Activated CD4-positive, alpha-beta T cell treated with anti-CD3 and anti-CD28 coated beads, Interleukin-2, amount 50 U/mL, for 48 hours (primary cell): ENCODE measurements at places on chromosomes 3 and 15.

DNA sequence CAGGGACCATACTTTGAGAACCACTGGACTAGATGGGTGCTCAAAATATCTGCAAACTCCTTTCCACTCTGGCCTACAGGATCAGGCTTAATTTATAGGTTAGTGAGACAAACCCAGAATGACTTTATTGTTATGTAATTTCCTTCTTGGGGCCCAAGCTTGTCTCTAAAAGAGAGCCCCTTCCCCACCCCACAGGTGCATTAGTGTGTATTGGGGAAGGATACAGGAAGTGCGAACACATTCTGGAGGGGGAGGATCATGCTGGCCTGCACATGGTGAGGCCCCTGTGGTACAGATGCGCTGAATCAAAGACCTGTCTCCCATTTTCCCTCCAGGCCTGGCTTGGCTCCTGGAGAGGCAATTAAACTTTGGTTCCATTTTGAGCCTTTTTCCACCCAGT is 273.0 kb upstream of the LRTM1 start:
- no peak for DNase-seq

DNA sequence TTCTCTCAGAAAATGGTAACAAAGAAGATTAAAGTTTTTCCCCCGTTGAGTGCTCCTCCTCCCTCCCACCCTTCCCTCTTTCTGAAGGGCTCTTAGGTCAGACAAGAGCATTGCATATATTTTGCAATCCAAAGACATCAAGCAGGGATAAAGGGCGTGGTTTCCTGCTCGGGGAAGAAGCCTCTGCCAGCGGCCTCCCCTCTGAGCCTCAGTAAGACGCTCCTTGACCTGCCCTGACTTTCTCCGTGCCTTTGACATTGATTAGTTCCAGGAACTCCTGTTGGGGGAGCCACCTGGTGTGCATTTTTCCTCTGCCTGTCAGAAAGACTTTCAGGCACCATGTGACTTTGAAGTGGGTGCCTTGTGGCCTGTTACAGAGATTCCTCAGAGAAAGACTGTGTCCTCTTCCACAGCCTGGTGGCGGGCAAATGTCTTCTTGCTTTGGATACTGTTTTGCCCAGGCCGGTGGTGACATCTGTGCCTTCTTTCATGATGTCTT is 87.2 kb upstream of the TBL1XR1 start:
- peak; percentile 23 for DNase-seq

DNA sequence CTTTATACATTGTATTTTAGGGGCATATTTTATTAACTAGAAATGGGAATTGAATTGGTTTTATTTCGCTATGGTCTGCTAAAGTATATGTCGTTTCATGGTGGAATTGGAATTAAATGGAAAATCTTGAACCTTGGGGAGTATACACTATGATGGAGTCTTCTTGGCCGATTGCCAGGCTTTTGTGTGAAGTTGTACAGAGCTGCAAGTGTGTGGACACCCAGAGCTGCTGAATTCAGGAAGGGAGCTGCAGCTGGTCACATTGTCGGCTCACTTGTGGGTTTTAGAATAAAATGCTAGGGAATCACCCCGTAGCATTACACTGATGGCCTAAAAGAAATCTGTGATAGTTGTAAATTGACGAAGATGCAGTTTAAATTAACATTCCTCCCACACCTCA is 35.1 kb downstream of the USP3 start:
- no peak for DNase-seq

- no peak for DNase-seq
Measured at GRCh38 chr15:81225161-81225671, 28.5 kb downstream of the IL16 start.

- DNase-seq, result no peak
Measured at GRCh38 chr3:127761441-127761801, 60.9 kb downstream of the MGLL start.

- DNase-seq, result no peak
Measured at GRCh38 chr15:40902605-40903561, 8.6 kb downstream of the VPS18 start.

GRCh38 chr15:65032801-65033537 is 3.5 kb upstream of the MTFMT start:
- peak; percentile 57 for DNase-seq

DNA sequence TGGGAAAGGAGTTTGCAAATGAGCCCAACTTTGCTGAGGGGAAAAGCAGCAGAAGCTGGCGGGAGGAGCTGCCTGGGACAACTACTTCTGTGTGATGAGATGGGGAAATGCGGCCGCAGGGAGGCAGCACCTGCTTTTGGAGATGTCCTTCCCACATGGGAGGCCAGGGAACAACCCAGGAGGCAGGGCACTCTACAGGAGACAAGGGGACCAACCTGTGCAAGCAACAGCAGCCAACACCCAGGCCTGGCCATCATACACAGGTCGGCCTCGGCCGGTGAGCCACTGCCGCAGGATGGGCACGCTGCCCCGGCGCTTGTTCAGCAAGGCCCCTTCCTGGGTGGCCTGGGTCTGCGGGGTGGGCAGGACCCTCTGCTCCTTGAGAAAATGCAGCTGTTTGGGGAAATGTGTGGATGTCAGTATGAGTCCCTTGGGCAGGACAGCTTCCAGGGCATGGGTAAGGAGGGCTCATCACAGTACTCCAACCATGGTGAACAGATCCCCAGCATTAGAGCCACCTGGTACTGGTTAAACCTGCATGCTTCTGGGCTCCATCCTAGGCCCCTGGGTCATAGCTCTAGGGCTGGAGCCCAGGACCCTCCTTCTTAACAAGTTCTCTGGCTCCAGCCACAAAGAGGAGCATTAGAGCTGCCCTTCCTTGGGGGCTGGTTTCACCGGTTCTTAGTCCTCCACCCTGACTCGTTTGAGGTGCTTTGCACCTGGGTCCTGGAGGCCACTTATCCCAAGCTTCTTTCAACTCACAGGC is 11.6 kb downstream of the EPB42 start:
- DNase-seq, result no peak

DNA sequence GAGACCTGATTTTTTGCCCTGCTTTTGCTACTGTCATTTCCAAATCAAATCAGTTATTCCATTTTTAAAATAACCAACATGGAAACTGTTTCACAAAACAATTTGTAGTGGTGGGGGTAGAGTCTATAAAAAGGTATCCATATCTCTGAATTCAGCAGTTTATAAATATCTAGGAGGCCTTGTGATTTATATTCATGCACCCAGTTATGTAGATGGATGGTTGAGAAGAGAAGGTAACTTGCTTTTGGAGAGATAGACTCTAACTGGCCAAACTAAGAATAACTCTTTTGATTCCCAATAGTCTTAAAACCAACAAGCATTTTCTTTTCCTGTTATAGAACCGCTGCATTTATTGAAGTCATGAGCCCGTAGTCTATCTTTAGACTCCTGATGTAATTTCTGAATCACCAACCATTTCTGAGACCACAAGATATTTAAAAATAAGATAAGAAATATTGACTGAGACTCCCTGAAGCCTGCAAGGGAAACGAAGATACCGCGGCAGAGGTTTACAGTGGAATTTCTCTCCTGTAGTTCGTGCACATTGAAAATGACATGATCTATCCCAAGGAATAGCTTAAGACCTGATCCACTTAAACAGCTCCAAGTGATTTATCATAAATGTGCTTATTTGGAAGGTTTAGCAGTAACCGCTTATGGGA is 68.5 kb downstream of the SAMMSON start:
- no peak for DNase-seq

GRCh38 chr15:71449363-71449762 is 334.1 kb downstream of the THSD4 start:
- no peak for DNase-seq

- DNase-seq, result no peak
Measured at GRCh38 chr15:62647202-62647842, 395.2 kb upstream of the TPM1 start.

DNA sequence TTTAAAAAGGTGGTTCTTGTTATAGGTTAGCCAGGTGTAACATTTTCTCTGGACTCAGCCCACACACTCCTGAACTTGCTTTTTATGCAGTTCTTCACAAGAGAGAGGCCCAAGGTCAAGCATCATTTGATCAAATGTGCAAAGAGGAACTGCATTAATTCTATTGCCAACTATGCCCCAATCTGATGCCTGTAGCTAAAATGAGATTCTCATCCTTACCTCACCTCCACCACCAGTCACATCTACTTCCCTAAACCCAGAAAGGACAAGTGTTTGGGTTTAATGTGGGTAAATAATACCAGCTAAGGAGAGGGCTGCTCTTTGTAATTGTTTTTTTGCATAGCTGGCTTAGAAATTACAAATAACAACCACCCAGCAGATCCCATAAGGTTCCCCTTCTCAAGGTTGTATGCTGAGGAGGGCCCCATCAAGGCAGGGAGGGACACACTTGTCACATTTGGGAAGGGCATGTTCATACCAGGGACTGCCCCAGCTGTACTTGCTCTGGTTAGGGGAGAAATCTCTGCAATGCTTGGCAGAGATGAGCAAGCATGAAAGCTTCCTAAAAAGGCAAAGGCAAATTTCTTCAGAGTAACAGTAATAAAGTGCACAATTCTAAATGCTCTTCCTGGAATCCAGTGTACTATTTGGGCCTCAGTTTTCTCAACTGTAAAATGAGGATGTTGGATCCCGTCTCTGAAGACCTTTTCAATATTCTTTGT is 76.2 kb downstream of the TGFBR2 start:
- DNase-seq, result peak; percentile 46

GRCh38 chr15:80939216-80939615 is 50.4 kb downstream of the MESD start:
- DNase-seq, result no peak

GRCh38 chr15:64647367-64647766 is 128.0 kb downstream of the RBPMS2 start:
- no peak for DNase-seq

GRCh38 chr3:188693435-188693834 is 478.3 kb upstream of the TPRG1 start:
- no peak for DNase-seq

DNA sequence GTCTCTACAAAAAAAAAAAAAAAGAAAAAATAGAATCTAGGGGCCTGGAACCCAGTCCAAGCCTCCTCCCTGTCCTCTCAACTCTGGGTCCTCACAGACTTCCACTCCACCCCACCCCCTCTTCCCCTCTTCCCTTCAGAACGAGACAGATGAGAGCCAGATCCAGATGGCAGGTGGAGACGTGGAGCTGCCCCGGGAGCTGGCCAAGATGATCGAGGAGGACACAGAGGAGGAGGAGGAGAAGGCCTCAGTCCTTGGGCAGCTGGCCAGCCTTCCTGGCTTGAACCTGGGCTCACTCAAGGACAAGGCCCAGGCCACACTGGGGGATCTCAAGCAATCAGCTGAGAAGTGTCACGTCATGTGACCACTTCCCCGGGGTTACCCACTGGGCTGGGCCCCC is 3.6 kb downstream of the CPLX3 start:
- no peak for DNase-seq

GRCh38 chr3:32871273-32871672 is 53.5 kb downstream of the TRIM71 start:
- DNase-seq, result no peak

DNA sequence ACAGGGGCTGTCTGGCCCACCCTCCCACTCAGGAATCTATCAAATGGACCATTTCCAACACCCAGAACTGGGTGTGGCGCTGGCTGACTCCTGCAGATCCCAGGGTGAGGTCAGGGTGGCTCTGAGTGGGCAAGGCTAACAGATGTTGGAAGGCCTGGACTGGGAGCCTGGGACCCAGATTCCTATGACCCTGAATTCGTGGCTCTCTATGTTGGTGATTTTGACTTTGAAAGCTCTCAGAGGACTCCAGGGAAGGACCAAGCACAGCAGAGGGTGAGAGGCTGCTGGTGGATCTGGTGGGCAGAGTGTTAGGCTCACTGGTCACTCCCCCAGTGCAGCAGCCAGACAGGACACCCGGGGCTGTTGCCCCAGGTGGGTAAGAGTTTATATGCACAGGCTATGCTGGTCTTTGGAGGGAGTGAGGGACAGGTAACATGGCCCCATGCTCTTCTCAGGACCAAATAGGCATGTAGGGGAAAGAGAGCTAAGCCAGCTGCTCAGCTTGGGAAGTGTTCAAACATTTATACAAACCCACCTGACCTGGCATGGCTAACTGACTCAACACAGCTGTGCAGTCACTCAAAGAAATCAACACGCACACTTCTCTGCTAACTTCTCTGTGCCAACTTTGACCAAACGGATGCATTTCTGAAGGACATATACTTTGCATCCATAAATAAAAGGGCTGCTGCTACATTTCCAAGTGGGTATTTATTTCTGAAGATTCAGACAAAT is 62.6 kb upstream of the RAB6B start:
- DNase-seq, result no peak

DNA sequence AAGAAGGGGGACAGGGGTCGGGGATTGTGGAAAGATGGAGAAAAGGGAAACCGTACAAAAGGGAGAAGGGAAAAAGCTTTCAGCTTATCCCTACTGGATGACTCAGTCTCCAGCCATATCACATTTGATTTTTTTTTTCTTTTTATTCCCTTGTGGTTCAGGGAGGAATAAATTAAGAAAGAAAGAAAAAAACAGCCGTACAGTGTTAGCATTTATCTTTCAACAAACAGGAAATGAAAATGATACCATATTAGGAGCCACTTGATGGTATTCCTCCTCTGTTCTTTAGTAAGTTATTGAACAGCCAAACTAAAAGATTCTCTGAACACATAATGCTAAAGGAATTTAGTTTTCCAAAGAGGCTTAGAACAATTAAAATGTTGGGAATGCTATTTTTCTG is 594.4 kb downstream of the FOXP1 start:
- no peak for DNase-seq

DNA sequence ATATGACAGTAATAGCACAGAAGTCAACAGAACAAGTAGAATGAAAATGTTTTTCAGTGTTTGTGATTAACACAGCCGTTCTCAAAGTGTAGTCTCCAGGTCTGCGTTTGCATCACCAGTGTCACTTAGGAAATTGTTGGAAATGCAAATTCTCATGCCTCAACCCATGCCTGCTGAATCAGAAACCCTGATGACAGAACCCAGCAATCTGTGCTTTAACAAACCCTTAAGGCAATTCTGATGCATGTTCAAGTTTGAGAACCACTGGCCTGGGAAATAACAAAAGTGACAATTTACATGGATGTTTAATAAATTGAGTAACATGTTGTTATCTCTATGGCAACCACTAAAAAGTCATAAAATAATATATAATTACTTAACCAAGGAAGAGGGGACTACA is 103.1 kb upstream of the ATP11B start:
- no peak for DNase-seq

DNA sequence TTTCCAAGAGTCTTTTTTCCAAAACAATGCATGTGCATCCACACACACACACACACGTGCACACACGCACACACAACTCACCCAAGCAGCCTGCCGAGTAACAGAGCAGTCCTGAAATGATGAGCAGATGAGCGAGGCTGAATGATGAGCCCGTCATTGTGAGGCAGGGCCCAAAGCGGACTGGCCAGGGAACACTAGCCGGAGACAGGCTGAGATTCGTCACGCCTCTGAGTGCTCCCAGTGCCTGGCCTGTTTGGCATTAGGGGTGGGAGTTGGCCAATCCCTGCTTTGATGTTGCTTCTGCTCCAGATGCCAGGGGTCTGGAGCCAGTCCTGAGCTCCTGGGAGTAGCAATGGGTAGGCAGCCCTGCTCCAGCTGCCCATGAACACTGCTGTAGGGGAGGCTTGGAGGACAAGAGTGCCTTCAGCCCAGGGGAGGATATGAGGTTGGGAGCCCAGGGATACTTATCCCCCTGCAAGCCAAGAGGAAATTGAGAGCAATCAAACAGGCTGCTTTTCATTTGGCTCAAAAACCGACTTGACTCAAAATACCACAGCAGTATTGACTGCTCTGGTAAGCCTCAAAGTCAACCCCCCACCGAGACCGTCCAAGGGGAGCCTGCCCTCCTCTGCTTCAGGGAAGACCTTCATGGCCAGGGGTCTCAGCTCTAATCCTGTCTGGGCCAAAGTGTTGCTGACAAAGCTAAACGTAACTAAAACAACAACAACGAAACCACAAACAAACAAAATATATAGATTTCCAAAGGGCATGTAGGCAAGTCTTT is 22.9 kb downstream of the COLQ start:
- DNase-seq, result no peak
